ENCODE measurements at places on chromosomes 1 and 21. TPM values are rescaled to one million over a fixed set of nuclear protein-coding genes. Genes with fewer than 3 reads are reported as not detected.

Gene VHLL
- not detected for total RNA-seq

Gene TYW3
- total RNA-seq, result 7.1 TPM

GRCh38 chr1:29256979-29257804, 20.9 kb downstream of the PTPRU start:
- DNase-seq, result no peak

Gene CADM3
- total RNA-seq, result not detected

DNA sequence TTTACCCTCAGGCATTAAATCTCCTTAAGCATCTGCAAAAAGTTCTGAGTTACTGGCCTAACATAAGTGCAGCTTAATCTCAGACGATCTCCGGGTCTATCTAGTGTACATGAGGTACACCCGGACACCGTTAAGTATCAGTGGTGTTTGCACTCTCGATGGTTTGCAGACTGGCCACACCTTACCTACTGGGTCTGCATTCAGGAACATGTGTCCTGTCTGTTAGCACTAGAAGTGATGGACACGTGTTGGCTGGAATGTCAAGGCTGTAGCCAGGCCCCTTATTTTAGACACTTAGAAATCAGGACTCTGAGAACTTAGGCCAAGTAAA, 783 bp upstream of the AGL start:
- DNase-seq, result no peak

DNA sequence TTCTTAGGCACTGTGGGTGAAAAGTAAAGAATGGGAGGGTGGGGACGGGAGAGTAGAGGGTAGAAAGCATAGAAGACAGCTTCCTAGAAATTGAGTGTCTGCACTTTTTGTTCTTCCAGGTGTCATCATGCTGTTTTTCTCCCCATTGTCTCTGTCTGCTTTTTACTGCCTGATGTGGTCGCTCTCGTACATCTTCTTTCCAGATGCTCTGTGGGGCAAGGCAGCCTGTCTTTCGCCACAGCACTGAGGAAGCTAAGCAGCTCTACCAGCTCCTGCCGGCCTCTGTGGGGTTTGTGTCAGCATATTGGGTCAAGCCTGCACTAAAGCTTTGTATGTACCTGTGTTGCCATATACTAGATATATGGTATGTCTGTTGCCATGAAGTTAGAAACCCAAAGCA, 13.2 kb downstream of the TMEM269 start:
- DNase-seq, result no peak

- DNase-seq, result no peak
These were observed 59.5 kb upstream of the ENAH start for GRCh38 chr1:225712391-225712790.

DNA sequence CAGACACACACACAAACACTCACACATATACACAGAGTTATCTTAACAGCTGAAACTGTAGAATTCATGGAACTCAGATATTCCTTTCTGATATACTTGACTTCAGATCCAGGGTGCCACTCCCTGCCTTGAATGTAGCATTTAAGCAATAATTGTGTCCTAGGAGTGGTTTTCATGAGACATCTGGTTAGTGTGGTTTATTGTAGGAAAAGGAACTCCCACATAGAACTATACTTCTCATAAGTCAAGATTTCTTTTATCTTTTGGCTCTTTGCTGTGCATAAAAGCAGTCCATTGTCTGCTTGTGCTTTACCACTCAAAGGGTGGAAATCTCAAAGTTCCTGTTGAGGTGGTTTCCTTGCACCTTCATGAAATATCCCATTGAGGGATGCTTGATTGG, 272.6 kb upstream of the SGIP1 start:
- DNase-seq, result no peak

DNA sequence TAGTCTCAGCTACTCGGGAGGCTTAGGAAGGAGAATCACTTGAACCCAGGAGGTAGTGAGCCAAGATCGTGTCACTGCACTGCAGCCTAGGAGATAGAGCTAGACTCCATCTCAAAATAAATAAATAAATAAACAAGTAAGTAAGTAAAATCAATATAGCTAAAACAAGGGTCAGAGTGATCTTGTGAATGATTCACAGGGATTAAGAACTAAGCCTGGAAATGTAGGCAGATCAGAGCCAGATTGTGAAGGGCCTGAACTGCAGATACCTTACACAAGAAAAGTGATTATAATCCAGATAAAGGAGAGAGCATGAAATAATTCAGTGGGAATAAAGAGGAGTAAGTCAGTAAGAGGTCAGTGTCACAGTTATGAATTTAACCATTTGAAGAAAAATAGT, 41.5 kb downstream of the COP1 start:
- no peak for DNase-seq

DNA sequence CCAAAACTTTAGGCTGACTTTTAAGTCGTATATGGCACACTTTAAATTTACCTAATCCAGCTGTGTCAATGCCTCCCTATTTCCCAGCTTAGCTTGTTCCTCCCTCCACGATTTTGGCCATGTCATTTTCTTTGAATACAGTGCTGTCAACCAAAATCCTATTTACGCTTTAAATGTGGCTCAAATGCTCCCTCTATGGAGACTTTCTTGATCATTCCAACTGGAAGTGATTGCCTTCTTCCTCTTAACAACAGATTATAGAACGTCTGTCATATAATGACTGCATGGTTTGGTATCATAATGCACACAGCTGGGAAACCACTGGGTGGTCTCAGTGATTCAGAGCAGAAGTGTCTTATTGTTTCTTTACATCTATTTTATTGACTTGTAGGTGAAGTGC, 18.9 kb upstream of the BATF3 start:
- no peak for DNase-seq

DNA sequence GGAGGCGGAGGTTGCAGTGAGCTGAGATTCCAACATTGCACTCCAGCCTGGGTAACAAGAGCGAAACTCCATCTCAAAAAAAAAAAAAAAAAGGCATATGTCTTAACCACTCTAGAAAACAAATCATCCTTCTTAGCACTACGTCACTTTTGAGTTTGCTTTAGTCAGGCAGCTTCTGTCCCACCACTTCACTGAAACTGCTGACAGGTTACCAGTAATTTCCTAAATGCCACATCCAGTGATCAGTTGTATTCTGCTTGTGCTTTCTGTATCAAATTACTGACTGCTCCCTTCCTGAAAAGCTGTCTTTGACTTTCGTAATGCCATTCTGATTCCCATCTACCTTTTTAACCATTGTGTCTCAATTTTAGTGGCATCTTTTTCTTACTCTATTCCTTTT, 21.7 kb downstream of the RCOR3 start:
- DNase-seq, result no peak

Gene ZNF326
- total RNA-seq, result 8.3 TPM

Gene PGLYRP4
- total RNA-seq, result not detected

Gene PARS2
- 4.7 TPM for total RNA-seq

DNA sequence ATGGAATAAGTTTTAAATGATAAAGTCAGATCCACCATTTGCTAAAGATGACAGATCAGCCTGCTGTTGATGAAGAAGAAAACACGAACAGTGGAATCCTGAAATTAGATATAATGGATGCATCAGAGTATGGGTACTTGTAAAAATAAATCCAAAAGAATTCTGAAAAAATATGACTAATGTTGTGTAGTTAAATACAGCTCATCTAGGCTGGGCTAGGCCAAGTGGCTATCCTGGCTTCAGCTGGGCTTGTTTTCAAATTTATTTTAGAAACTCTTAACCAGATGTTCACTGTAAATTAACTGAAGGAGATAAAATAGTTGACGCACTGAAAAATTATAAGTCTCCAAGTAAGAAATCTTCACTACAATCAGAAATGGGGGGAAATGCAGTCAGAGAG, 7.4 kb upstream of the RGS2 start:
- no peak for DNase-seq

Gene LCE1F
- total RNA-seq, result not detected

- DNase-seq, result no peak
These were observed 166.7 kb downstream of the LTN1 start for GRCh38 chr21:28826021-28826420.

DNA sequence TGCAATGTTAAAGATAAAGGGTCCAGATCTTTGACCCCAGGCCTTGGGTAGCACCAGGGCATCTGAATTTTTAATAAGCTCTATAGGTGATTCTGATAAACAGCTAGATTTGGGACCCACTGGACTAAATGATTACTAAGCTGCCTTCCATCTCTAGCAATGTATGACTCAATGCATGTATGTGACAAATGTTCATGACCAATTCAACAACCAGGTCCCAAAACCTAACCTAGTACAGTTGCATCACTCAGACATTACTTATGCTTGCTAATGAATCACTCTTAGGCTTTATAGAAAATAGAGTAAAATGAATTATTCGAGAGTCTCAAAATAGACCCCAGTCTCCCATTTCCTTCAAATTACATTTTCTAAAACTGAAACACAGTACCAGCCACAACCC, 35.5 kb downstream of the RCAN1 start:
- DNase-seq, result no peak

Gene ZBTB8B
- not detected for total RNA-seq

Gene LCE1C
- not detected for total RNA-seq

Gene FMOD
- total RNA-seq, result 6.5 TPM

Gene PPIE
- 26.6 TPM for total RNA-seq

- DNase-seq, result no peak
These were observed 6.5 kb upstream of the NPL start for GRCh38 chr1:182783068-182783467.

Gene COL18A1
- 22.8 TPM for total RNA-seq

GRCh38 chr1:173093691-173094445, 43.1 kb upstream of the TNFSF18 start:
- no peak for DNase-seq

Gene PGLYRP3
- total RNA-seq, result not detected

- DNase-seq, result no peak
These were observed 269.1 kb upstream of the VAMP3 start for GRCh38 chr1:7501723-7502603.

Gene MYBPHL
- 3.1 TPM for total RNA-seq

GRCh38 chr21:37873655-37874054, 42.6 kb downstream of the KCNJ6 start:
- DNase-seq, result no peak

Gene TRPM2
- 0.42 TPM for total RNA-seq

DNA sequence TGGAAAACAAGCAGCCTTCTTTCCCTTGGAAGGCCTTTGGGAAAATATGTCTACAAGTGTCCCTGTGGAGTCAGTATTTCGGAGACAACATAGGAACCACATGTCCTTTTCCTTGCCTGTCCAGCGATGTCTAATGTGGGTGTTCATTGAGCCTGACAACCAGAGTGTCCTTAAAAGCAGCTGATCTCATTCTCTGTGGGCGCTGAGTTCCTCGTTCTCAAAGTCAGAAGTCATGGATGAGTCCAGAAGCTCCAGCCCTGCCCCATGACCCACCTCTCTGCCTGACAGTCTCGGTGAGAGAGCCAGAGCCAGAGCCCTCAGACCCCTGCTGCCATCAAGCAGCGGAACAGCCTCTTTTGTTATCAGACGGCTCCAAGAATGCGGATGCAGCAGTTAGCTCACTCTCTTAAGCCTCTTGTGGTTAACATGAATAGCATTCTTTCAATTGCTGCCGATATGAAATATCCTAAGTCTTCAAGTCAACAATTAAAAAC, 329.2 kb downstream of the TGFB2 start:
- no peak for DNase-seq

DNA sequence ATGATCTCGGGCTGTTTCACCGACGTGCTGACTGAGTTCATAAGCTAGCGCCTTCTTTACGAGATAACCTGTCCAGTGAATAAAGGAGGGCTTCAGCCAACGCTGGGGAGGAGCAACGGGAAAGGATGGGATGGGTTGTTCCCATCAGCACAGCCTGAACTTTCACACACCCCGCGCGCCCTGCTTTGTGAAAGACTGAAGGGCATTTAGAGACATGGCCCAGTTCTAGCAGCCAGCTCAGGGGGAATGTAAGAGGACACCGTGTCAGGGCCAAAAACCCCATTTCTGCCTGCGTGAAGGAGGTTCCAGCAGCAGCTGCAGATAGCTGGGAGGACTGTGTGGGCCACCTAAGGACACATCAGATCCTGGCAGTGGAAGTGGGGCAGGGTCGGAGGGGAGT, 255.1 kb upstream of the RAB4A start:
- DNase-seq, result peak; percentile 56

DNA sequence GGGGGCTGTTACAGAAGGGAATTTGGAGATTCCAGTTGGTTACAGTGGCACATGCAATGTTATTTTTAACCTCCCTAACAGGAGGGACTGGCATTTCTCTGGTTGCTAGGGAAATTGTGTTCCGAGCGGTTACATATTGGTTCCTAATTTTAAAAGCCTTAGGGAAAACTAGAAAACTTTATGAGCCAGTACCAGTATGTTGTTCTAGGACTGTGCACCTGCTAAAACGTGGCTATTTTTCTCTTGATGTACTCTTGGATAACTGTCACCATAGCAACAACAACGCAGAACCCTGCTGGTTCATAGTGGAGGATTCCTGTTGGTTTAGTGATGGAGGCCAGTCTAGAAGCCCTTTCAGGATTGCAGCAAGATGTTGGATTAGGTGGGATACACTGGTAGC, 68.9 kb upstream of the PGBD5 start:
- no peak for DNase-seq

DNA sequence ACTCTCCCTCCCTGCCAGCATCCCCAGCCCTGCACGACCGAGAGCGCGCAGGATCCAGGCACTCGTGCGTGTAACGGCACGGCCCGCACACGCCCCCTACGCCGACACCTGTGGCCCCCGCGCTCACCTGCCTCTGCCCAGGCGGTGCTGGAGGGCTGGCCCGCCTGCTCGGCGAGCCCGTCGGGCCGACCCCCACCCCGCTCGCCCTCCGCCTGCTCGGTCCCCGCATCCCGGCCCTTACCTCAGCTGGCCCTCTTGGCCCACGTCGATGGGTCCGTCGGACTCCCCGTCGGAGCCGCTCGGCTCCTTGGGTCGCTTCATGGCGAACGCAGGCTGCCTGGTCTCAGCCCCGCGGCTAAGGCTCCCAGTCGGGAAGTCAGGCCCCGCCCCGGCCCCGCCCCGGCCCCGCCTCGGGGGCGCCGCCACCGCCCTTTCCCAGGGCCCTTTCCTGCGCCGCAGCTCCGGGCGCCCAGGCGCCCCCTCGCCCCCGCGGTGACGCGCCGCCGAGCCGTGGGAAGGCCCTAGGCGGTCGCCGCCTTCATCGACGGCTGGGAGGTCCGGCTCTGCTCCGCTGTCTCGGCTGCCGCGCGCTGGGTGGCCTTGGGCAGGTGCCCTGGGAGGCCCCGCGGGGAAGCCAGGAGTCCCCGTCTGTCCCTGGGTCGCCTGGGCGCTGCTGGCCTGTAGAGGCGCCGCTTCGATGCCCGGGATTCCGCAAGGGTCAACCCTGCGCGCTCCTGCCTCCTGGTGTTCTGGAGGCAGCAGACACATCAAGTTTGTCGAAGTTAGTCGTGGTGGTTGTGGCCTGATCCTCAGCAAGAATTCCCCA, at the start of gene HEYL:
Gene HEYL, minus strand, starts transcription at position 339 of the 826 bp plus-strand sequence. Its CDS starts 18 bp downstream, at position 321.
- peak; percentile 48 for DNase-seq

GRCh38 chr1:230081751-230082150, 14.7 kb downstream of the GALNT2 start:
- no peak for DNase-seq

GRCh38 chr1:41806472-41807155, 112.1 kb downstream of the HIVEP3 start:
- DNase-seq, result no peak

Gene TEX38
- not detected for total RNA-seq

All from gastrocnemius medialis (tissue), 4 donors.